NCI-H2029 treated with DMSO at 0.1 percent for 48 hours (cell line): ENCODE measurements at places on chromosomes 11 and 22.

DNA sequence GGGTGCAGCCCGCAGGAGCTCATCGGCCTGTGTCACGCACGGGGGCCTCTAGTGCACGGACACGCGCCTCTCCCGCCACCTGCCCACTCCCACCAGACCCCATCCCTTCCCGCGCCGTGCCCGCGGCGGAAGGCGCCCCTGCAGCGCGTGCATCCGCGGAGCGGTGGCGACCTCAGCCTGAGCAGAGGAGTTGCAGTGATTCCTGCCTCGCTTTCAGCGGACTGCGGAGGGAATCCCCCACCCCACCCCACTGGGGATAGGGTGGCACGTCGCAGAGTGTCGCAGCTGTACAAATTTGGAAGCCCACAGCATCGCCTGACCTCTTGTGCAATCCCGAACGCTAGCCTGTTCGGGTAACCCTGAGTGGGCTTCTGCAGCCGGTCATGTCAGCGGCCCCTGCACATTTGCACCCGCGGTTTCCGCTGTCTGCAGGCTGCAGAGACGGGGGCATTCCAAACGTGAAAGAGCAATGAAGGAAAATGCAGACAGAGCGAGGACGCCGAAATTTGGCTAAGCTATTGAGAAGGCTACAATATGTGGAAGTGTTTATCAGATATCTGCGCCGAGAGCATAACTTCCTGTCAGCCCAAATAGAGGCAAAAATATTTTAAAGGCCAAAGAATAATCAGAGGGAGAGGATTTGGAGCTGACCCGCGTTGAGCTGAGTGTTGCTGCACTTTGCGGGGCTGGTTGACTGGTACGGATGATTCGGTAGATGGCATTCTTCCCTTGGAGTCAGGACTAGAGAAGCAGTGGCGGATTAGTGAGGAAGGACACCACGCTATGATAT is 617 bp upstream of the ARHGAP20 start:
- DNase-seq: no peak

DNA sequence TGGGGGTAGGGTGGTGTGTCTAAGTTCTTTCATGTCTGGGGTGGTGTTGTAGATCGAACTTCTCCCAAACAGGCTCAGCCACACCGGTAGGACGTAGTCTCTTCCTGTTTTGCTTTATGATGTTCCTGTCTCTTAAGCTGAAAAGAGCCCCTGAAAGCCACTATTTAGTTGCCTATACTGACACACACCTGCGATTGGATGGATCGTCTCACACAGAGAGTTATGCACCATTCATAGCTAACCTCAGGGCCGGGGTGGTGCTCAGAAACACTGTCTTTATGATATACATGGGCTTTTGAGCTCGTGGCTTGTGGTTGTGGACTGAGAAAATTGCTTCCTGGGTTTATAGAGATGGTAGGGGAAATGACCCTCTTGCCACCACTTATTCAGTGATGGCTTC is 137.6 kb downstream of the TEAD1 start:
- no peak for DNase-seq

DNA sequence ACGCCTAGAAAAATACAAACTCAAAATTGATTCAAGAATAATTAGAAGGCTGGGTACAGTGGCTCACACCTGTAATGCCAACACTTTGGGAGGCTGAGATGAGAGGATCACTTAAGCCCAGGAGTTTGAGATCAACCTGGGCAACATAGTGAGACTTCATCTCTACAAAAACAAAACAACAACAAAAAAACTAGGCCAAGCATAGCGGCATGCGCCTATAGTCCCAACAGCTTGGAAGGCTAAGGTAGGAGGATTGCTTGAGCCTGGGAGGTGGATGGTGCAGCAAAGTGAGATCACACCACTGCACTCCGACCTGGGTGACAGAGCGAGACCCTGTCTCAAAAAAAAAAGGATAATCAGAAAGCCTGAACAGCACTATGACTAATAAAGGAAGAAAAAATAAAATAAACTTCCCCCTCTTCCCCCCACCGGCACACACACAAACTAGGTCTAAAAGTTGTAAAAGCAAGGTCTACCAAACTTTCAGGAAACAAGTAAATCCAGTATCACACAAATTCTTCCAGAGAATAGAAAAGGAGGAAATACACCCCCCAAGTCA is 35.8 kb downstream of the RRAS2 start:
- no peak for DNase-seq

DNA sequence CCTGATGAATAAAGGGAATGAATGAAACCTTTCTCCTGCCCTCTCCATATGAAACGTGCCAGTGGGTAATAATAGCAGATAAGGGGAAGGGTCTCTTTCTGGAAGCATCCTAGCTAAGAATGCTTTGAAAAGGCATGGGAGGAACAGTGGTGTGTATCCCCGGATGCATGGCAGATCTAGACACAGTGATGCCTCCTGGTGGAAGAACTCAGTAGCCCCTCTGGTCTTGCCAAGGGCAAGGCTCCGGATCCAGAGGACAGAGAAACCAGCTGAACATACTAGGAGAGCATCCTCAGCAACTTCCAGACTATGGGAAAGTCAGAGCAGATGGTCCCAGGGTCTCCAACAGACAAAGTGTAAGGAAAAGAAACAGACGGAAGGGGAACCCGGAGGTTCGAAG is 6.4 kb downstream of the BAIAP2L2 start:
- no peak for DNase-seq

- no peak for DNase-seq
Measured at GRCh38 chr11:27908621-27909020, 199.3 kb downstream of the KIF18A start.

- peak; percentile 69 for DNase-seq
Measured at GRCh38 chr11:123357990-123358827, 71.9 kb upstream of the GRAMD1B start.

DNA sequence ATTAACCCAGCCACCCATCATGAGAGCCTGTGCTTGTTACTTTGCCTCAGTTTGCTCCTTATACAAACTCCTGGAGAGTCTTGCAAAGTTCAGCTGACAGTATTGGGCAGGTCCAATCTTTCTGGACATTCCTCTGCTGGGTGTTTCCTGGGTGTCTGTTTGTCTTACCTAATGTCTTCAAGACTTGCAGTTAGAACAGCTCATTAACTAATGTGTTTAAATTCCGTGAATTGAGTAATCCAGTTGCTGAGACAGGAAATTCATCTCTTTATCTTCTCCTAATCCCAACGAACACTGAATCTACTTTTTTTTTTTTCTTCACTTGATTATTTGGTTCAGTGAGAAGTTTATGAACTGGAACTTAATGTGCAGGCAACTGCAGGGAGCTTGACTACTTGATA is 20.6 kb downstream of the BCO2 start:
- DNase-seq: no peak

- no peak for DNase-seq
Measured at GRCh38 chr22:30523646-30524489, 18.4 kb upstream of the SEC14L4 start.

- no peak for DNase-seq
Measured at GRCh38 chr11:95417832-95418231, 186.8 kb upstream of the SESN3 start.

DNA sequence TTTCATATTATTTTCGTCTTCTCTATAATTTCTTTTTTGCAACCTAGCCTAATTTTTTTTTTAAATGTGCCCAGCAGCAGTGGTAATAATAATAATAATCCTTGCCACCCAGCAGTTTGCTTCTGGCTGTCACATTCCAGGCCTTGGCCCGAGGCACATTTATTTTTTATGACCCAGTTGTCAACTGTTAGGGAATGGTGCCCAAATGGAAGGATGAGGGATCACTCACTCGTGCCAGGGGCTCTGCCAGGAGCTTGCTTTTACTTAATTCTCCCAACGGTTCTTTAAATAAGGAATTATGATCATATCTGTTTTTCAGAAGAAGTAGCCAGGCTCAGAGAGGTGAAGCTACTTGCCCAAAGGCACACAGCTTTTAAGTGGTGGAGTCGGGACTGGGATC is 49.6 kb downstream of the MYO18B start:
- no peak for DNase-seq

DNA sequence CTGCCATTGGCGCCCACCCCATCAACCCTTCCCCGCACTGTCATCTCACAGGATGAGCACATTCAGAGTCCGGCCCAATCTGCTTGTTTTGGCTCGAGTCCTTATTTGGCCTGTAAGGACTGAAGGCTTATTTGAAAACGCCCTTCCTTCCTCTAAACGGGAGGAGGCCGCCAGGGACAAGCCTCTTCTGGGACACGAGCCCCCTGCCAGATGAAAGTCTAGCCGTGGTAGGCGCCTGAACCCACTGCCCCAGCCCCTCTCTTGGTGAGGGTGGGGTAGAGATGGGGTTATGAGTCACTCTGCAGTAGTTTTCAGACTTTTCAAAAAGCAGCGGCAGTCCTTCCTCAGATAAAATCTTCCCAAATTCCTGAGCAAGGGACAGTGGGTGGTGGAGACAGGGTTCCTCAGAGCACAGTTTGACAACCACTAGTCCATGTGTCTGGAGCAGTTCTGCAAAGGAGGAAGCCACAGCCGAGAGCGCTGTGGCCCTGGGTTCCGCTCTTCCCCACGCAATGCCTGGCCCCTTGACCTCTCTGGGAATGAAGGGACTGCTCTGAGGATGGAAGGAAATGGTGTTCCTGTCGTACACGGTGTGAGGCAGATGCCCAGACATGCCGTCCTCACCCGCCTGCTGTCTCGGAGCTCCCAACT is 57.0 kb downstream of the MYH9 start:
- DNase-seq: no peak

GRCh38 chr11:33828604-33829429 is 54.5 kb upstream of the FBXO3 start:
- DNase-seq: no peak

DNA sequence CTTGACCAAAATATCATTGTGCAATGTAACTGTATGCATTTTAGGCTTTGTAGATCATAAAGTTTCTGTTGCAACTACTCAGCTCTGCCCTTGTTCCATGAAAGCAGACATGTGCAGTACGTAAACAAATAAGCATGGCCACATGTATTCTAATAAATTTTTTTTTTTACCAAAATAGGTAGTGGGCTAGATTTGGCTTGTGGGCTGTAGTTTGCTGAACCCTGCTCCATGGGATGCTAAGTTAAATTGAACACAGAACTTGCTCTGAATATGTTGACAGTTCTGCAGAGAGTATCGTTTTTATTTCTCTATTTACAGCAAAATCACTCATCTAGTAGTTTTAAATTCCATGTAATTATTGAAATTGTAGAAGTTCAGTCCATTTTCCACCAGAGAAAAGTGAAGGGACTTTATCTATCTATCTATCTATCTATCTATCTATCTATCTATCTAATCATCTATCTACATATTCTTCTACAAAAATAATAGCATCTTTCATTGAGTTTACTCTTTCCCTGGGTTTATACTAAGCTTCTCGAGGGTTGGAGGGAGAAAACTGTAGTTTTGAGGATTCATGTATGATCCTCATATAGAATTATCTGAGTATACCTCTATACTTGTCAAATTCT is 9.5 kb upstream of the OOSP4A start:
- DNase-seq: no peak

DNA sequence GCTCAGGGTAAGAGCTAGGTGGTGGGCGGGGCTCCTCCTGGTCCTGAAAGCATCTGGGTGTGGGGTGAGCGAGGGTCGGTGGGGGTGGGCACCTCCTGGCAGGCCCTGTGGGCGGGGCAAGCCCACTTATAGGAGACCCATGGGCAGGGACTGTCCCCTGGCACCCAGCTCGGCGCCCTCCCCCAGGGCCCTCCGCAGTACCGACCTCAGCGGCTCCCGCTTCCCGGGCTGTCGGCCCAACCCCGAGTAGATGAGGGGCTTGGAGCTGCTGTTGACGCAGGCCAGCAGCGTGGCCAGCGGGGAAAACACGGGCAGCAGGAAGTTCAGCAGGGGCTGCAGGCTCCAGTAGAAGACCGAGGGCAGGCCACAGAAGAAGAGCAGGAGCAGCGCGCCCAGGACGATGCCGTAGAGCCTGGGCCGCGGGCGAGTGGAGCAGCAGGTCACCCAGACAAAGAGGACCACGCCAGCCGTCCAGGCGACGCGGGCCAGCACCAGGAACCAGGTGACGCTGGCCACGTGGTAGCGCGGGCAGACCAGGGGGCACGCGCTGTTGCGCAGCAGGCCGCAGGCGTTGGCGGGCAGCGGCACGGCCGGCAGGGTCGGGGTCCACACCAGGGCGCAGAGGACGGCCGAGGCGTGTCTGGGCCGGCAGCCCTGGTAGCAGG is 663 bp downstream of the MRGPRG start:
- DNase-seq: no peak

- no peak for DNase-seq
Measured at GRCh38 chr11:123041185-123041584, 20.8 kb downstream of the HSPA8 start.

DNA sequence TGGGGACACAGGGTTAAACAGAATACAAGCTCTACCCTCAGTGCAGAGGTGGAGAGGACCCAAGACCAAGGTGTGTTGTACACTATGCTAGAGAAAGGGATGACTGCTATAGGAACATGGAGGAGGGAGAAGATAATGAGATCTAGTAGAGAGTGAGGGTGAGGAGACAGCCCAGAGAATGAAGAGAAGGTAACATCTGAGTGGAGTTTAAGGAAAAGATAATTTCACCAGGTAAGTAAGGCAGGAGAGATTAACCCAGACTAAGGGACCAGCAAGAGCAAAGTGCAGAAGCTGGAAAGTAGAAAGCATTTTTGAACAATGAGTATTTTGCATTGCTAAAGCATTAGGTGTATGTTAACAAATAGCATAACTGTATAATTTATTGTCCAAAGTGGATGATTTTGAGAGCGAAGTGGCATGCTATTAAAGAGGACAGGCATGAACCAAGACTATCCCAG is 128.8 kb downstream of the RASSF10 start:
- DNase-seq: no peak

- no peak for DNase-seq
Measured at GRCh38 chr11:71068963-71069362, 183.4 kb downstream of the SHANK2 start.

DNA sequence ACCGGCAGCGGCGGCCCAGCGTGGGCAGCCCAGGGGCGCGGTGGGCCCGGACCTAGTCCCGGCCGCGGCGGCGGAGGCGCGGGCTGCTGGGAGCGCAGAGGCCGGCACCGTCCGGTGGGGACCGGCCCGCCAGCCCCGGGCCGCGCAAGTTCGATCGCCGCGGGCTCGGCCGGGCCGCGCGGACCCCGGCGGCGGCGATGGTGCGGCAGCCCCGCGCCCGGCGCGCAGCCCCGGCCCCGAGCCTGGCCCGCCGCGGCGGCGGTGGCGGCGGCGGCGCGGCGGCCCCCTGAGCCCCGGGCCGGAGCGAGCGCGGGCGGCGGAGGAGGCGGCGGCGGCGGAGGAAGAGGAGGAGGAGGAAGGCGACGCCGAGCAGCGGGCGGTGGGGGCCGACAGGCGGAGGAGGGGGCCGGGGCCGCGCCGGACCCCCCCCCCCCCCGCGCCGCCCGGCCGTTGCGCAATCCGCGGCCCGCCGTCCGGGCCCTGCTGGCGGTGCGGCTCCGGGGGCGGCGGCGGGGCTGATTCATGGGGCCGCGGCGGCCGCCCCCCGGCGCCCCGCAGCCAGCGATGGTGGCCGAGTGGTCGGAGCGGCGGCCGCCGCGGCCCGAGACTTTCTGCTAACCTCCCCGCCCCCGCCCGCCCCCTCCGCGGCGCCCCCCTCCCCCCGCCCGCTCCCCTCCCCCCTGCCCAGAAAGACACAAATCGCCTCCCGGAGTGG is 1251.9 kb downstream of the BRD1 start:
- no peak for DNase-seq

GRCh38 chr11:47510209-47510608 is 42.7 kb downstream of the CELF1 start:
- DNase-seq: no peak
